ENCODE measurements at places on chromosomes 12 and 14. TPM values are rescaled to one million over a fixed set of nuclear protein-coding genes. Genes with fewer than 3 reads are reported as not detected.

GRCh38 chr12:46892034-46892705 lies 66.4 kb upstream of the SLC38A4 start:
- no peaks in the 10 kb centered on the region for H3K4me1 ChIP-seq
- H3K27me3 ChIP-seq, result no peaks in the 10 kb centered on the region
- no peak overlapping the region for H3K4me3 ChIP-seq
- no peaks in the 10 kb centered on the region for H3K36me3 ChIP-seq
- no peak for DNase-seq

DNA sequence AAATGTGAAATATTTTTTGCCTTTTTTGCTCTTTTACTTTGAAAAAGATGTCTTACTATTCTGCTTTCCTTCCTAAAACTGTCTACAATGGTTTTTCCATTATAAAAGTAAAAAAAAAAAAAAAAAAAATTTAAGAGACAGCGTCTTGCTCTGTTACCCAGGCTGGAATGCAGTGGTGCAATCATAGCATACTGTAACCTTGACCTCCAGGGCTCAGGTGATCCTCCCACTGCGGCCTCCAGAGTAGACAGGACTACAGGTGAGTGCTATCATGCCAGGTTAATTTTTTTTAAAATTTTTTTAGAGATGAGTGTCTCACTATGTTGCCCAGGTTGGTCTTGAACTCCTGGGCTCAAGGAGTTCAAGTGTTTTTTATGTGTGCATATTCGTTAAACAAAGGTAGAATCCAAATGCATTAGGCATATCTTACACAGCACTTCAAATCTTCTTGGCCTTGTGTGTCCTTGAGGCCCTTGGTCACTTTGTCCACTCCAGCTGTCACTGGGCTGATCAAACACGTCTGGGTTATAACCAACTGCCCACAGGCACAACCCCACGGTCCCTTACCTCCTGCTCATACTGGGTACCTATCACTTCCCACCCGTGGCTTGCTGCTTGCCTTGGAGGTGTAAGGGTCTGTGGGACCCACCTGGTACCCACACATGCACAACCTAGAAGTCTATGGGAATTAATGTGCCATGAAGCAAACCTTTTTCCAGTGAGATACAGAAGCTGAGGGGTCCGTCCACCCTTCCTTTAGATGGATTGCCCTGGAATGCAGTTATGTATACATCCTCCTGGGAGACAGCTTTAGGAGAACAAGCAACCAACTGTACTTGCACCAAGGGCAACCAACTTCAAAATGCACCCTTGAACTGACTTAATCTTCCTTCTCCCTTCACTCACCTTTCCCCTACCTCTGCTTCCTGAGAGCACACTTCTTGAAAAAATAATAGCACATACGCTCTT lies 12.8 kb downstream of the RAD52 start:
- no peak overlapping the region for H3K27ac ChIP-seq
- DNase-seq, result peak; percentile 64
- H3K27me3 ChIP-seq, result no peaks in the 10 kb centered on the region
- H3K4me3 ChIP-seq, result no peak overlapping the region
- no peaks in the 10 kb centered on the region for H3K36me3 ChIP-seq

- H3K36me3 ChIP-seq, result no peaks in the 10 kb centered on the region
- H3K4me3 ChIP-seq, result no peak overlapping the region
- no peaks in the 10 kb centered on the region for H3K4me1 ChIP-seq
- DNase-seq, result no peak
- no peaks in the 10 kb centered on the region for H3K27me3 ChIP-seq
- H3K27ac ChIP-seq, result no peak overlapping the region
Measured at GRCh38 chr14:34350903-34351302, 111.1 kb downstream of the SPTSSA start.

DNA sequence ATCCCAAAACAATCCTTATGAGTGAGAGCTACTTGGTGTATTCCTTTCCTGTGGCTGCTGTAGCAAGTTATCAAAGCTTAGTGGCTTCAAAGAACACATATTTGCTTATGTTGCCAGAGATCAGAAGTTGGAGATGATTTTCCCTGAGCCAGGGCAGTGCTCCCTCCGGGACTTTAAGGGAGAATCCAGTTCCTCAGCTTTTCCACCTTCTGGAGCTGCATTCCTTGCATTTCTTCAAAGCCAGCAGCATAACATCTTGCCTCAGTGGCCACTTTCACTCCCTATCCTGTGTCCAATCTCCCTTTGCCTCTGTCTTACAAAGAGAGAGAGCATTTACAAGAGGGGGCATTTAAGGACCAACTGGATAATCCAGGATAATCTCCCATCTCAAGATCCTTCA lies 33.7 kb downstream of the P2RX7 start:
- no peaks in the 10 kb centered on the region for H3K36me3 ChIP-seq
- H3K27me3 ChIP-seq, result no peaks in the 10 kb centered on the region
- DNase-seq, result no peak

- no peaks in the 10 kb centered on the region for H3K36me3 ChIP-seq
- H3K27me3 ChIP-seq, result no peaks in the 10 kb centered on the region
- DNase-seq, result peak; percentile 93
- H3K4me3 ChIP-seq, result no peak overlapping the region
- no peak overlapping the region for H3K27ac ChIP-seq
- H3K4me1 ChIP-seq, result no peaks in the 10 kb centered on the region
Measured at GRCh38 chr12:108618079-108618952, 15.4 kb downstream of the SELPLG start.

- no peak overlapping the region for H3K4me3 ChIP-seq
- DNase-seq, result no peak
- no peaks in the 10 kb centered on the region for H3K27me3 ChIP-seq
- no peaks in the 10 kb centered on the region for H3K4me1 ChIP-seq
- H3K36me3 ChIP-seq, result no peaks in the 10 kb centered on the region
- H3K27ac ChIP-seq, result no peak overlapping the region
Measured at GRCh38 chr14:54512393-54512792, 2.7 kb downstream of the CGRRF1 start.

- DNase-seq, result no peak
- H3K4me1 ChIP-seq, result no peaks in the 10 kb centered on the region
- no peak overlapping the region for H3K4me3 ChIP-seq
- no peaks in the 10 kb centered on the region for H3K36me3 ChIP-seq
- no peaks in the 10 kb centered on the region for H3K27me3 ChIP-seq
Measured at GRCh38 chr14:40623643-40624042, 983.0 kb upstream of the LRFN5 start.

DNA sequence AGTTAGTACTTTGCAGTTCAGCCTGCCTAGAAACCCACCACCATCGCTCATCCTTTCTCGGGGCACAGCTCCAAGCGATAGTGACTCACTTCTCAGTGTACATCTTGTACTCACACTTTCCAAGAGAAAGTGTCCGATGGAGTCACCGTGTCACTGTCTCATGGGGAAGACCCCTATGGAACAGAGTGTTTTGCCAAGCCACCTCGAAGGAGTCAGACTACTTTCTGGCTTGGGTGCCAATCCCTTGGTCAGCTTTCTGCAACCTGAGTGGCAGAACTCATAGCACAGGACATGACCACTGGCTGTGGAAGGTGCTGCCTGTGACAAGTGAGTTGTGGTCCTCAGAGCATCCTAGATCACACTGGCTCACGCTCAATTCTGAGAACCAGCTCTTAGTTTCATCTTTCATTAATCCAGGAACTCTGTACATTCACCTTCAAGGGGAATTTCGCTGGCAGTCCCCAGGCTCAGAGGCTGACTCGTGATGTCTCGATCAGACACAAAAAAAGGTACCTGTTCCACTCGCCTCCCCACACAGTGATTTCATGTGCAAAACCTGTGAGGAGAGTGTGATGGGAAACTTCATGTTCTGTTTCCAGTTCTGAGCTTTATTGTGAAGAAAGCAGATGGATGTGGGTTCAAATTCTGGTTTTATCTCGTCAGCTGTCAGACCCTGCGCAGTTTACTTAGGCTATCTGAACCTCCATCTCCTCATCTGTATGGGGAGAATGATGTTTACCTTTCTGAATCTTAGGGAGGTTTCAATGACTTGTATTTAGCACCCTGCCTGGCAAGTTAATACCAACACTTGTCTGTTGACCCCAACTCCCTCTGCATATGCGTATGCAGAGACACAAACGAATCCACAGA lies 127.3 kb upstream of the CCND2 start:
- no peak overlapping the region for H3K27ac ChIP-seq
- no peaks in the 10 kb centered on the region for H3K36me3 ChIP-seq
- H3K27me3 ChIP-seq, result no peaks in the 10 kb centered on the region
- no peak for DNase-seq
- no peaks in the 10 kb centered on the region for H3K4me1 ChIP-seq

Gene SMOC1
- total RNA-seq, result 5.6 TPM

Gene OLR1
- 8.4 TPM for total RNA-seq

Gene CAPS2
- 17.9 TPM for total RNA-seq

GRCh38 chr14:51552275-51552674 lies 99.4 kb upstream of the FRMD6 start:
- H3K4me3 ChIP-seq, result no peak overlapping the region
- no peaks in the 10 kb centered on the region for H3K4me1 ChIP-seq
- no peaks in the 10 kb centered on the region for H3K36me3 ChIP-seq
- DNase-seq, result no peak

DNA sequence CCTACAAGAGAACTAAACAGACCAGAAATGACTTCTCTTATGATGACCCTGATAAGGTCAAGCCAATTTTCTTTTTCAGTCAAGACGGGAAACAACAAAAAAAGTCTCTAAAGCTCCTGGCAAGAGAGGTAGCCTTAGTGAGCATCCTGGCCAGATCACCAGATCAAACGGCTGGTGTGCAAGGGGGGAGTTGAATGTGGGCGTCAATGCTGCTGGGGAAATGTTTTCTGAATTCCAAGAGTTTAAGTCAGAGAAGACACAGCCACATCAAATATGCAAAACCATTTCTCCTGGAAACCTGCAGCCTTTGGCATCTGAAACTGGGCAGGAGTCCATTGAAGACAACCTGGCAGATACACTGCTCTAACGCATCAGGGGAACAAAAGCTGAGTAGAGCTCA lies 16.0 kb upstream of the SELPLG start:
- peak overlapping the region; percentile 19 for H3K27ac ChIP-seq
- no peak for DNase-seq
- no peaks in the 10 kb centered on the region for H3K4me1 ChIP-seq
- no peaks in the 10 kb centered on the region for H3K27me3 ChIP-seq
- no peaks in the 10 kb centered on the region for H3K36me3 ChIP-seq
- H3K4me3 ChIP-seq, result no peak overlapping the region

Data from aorta (tissue), 5 donors.